ENCODE measurements at places on chromosomes 2 and 18. TPM values are rescaled to one million over a fixed set of nuclear protein-coding genes. Genes with fewer than 3 reads are reported as not detected.

SLC23A3 gene
- 5.2 TPM for total RNA-seq

ACADL gene
- total RNA-seq: not detected

SERPINB4 gene
- total RNA-seq: not detected

MATN3 gene
- total RNA-seq: 3.4 TPM

HNRNPLL gene
- total RNA-seq: 61.1 TPM

VAMP8 gene
- total RNA-seq: 35.8 TPM
